ENCODE measurements at places on chromosomes 11 and 22.

GRCh38 chr11:133467686-133468085 lies 64.6 kb downstream of the OPCML start:
- DNase-seq, result no peak

GRCh38 chr11:66443602-66444001 lies 5.0 kb upstream of the MRPL11 start:
- DNase-seq, result no peak

DNA sequence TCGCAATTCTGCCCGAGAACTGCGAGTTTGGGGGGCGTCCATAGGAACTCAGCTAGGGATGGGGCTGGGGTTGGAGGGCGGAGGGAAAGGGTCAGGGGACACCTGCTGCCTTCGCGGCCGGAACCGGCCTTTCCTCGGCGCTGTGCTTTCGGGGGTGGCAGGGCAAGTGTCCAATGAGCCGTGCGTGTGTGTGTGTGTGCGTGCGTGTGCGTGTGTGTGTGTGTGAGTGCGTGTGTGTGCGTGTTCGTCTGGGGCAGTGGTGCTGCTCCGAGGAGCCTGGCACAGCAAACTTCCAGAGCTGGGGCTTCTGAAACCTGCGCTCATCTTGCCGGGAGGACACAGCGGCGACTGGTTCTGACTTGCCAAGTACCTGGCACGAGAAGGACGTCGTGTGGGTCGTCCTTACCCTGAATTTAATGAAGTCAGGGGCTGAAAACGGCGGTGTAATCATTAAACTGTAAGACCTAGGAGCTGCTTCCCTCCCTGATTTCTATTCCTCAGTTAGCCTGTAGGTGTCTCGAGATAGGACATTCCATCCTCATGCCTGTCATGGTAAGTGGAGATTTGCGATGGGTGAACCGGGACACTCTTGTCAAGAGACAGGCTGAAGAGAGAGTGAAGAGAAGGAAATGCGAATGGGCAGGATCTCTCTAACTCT lies 27.0 kb upstream of the AMOTL1 start:
- peak; percentile 8 for DNase-seq

DNA sequence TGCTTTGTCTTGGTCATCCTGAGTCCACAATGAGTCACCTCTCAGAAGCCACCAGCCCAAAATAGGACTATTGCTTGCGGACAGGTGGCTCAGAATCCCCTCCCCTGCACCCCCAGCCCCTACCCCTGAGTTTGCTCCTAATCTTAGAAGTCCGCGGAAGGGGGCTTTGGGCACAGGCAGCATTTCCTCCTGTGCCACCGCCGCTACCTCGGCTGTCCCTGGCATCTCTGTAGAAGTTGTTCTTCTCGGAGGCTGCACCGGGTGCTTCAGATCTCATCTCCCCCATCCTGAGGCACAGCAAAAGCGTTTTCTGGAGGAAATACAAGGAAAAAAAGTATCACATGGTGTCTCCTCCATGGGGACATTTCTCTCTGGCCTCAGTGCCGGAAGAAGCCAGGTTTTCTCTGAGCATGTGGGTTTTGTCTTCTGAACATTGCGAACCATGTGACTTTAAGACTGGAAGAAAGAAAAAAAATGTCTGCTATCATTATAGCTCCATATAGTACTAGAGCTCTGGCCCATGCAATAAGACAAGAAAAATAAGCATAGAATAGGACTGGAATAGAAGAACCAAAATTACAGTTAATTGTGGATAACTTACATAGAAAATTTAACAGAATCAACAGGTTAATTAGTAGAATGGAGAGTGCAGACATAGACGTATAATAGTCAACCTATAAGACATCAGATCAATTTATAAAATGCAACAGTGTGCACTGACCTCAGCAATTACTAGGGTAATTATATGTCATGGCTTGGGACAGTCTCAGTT lies 63.2 kb downstream of the SHISAL1 start:
- DNase-seq, result no peak

- no peak for DNase-seq
These were observed 5.5 kb downstream of the RCOR2 start for GRCh38 chr11:63911440-63911839.

DNA sequence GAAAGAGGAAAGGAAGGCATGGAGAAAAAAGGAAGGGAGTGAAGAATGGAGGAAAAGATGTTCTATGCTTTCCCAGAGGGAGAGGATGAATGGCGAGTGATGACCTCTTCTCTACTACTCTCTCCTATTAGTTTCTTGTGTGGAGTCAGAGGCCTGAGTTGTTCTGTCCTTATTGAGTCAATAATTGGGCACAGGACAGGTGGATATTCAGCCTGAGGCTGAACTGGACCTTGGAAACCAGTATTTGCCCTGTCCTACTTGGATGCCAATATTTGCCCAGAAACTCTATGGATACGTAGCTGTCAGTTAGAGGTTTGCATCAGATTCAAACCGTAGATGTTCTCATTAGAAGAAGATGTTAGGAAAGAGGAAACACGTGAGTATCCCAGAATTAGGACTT lies 17.6 kb upstream of the SWAP70 start:
- DNase-seq, result no peak

DNA sequence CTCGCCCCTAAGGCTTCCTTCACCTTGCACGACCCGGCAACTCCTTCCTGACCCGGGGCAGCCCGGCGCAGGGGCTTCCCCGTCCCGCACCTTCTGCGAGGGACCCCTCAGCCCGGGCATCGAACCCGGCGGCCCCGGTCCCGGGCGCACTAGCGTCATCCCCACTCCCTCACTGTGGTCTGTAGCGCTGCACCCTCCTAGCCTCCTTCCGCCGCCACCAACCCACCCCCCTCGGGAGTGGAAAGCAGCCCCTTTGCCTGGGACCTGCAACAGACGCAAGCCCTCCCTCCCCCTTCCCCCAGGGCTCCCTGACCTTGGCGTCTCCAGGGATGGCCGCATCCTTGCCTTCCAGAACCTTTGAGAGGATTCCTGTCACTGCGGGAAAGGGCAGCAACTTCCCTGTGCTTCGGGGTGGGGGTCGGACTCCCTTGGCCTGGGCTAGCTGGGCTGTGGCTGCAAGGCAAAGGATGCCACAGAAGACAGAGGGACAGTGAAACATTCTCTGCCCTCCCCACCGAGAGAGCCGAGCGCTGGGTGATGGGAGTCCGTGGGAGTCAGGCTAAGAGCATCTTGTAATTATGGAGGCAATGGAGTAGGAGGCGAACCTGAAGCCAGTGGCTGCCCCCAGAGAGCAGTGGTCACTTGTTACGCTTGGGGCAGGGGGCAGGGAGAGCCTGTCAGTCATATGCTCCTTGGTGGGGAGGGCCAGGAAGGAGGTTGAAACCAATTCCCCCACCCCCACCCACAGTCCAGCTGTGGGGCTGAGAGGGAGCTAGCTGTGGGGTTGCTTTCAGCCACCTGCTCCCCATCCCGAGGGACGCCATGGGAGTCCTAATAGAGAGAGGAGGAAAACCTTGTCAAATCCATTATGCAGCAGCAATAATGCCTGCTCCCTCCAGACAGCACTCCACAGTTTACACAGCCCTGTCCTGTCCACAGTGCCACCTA lies 920 bp downstream of the TMEM132A start:
- no peak for DNase-seq

DNA sequence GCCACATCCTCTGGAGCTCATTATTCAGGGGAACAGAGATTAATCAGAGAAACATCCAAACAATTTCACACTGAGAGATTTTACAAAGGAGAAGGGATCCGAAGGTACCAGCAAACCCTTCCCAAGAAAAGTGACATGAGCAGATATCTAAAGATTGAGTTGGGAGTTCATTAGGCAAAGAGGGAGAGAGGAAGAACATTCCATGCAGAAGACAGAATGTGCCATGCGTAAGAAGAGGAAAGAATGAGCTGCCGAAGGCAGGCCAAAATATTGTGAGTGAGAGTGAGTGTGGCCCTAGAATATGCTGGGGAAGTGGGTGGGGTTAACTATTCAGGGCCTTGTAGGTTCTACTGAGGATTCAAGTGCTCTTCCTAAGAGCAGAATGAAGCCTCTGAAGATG lies 50.0 kb upstream of the LYVE1 start:
- DNase-seq, result no peak
